ENCODE measurements at places on chromosomes 13 and 19.
A peak's percentile ranks its signal among the peaks of the same experiment; 100 is the strongest.

DNA sequence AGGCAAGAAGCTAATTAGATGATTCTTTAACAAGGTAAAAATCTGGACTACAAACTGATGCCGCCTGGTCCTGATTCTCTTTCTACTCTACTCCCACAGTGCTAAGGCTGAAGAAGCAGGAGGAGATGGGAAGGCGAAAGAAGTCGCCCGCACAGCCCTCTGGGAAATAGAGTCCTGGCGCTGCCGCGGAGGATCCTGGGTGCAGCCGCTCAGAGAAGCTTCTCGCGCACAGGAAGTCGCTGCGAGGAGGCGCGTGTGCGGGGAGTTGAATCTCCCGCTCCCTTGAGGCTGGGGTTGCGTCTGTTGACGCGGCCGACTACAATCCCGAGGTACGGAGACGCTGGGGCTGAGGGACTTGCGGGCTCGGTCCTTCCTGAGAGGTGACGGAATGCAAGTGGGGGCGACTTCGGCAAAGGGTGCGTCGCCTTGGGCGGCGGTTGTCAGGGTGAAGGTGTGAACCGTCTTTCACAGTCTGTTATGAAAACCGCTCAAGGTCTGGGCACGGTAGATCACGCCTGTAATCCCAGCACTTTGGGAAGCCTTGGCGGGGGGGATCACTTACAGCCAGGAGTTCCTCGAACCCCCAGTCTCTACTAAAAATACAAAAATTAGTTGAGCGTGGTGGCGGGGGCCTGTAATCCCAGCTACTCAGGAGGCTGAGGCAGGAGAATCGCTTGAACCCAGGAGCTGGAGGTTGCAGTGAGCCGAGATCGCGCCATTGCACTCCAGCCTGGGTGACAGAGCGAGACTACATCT, at the start of gene ZNF473:
TSS of gene ZNF473 (plus strand) at position 212 of the 756 bp plus-strand sequence. CDS start 5,078 bp downstream, outside the sequence.
- DNase-seq = peak; percentile 99

DNA sequence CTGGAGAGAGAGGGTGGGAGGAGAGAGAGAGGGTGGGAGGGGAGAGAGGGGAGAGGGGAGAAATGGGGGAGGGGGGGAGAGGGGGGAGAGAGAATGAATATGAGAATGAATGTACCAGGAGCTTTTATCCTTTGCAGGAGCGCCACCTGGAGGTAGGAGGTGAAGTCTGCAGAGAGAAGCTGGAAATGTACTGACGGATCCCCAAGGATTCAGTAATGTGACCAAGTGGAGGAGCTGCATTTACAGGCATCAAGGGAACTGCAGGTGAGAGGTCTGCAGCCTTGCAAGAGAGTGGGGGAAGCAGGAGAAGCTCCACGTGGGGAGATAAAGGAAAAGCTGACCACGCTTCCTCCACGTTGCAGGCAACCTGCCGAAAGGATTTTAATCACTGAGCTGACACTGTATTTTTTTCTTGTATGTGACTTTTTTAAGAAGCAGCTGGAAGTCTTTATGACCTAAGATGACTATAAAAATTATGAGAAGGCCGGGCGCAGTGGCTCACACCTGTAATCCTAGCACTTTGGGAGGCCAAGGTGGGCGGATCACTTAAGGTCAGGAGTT, 33.7 kb downstream of the VSTM1 start:
- peak; percentile 49 for DNase-seq

GRCh38 chr13:53137779-53138178, 109.2 kb downstream of the OLFM4 start:
- DNase-seq = no peak

GRCh38 chr19:18112989-18113478, 15.5 kb downstream of the MAST3 start:
- DNase-seq = peak; percentile 82

- DNase-seq = no peak
Observed at GRCh38 chr13:100545684-100546061, 42.9 kb downstream of the GGACT start.

- DNase-seq = no peak
Observed at GRCh38 chr19:56554272-56554869, 12.9 kb upstream of the ZNF470 start.

DNA sequence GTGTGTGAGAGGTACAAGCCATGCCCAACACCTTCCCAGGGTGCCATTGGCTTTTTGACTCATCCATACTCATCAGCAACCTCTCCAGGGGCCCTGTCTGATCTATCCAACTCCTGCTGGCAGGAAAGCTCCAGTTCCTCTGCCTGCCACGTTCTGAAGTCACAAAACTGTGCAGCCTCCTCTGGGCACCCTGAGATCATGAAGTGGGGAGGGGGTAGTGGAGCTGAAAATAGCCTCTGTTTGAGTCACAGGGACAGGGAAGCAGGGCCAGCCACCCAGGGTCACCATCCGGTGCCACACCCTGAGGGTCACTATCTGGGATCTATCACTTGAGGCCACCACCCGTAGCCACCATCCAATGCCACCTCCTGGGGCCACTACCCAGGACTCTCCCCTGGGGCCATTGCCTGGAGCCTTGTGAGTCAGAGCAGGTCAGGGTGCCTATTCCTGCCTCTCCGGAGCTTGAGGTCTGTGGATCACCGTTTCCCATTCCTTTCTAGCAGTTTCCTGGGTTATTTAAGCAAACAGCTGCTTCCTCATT, 172.1 kb downstream of the NUFIP1 start:
- no peak for DNase-seq

DNA sequence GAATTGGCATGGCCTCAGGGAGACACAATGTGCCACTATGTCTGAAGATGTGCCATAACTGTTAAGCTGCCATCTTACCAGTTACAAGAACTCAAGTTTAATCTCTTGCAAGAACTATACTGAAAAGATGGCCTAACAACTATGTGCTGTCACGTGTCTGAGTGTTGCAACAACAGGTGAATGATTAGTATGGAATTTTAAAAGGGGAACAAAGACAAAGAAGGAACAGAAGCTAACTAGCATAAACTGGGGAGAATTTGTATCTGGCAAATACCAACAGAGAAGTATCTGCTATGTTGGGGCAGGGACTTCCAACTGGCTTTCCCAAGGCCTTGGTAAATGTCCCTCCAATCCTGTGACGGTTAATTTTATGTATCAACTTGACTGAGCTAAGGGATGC, 11.5 kb upstream of the ACOD1 start:
- peak; percentile 61 for DNase-seq

GRCh38 chr13:41627425-41627824, 170.1 kb downstream of the RGCC start:
- DNase-seq = no peak

DNA sequence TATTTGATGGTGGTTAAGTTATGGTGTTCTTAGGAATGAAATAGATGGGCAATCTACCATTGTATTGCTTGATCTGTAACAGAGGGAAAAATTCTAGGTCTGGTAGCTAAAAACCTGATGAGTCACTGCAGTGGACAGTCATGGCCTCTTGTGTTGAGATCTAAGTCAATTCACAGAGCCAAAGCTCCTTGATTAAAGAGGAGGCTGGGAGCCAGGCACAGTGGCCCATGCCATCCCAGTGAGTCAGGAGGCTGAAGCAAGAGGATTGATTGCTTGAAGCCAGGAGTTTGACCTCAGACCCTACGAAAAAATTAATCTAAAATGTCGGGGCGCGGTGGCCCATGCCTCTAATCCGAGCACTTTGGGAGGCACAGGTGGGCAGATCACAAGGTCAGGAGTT, 67.1 kb upstream of the KPNA3 start:
- DNase-seq = no peak

GRCh38 chr13:31927219-31927653, 104.3 kb upstream of the FRY start:
- no peak for DNase-seq

GRCh38 chr13:98490866-98491265, 86.0 kb downstream of the STK24 start:
- no peak for DNase-seq

GRCh38 chr13:50449465-50449864, 394.0 kb downstream of the DLEU7 start:
- DNase-seq = no peak

DNA sequence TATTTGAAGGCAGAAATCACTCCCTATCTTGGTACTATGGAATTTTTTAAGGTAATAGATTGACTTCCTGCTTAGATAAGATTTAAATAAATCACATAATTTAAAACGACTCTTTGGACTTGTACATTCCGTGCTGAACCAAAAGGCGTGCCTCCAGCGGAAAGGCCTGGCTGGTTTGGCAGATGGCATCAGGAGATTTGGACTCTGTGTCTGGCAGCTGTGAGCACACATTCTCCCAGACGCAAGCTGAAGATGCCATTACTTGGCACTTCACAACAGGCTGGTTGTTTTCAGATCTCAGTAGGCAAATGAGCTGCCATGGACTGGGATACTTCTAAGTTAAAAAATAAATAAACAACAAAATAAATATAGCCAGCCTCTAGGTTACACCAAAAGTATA, 104.5 kb upstream of the SLC15A1 start:
- DNase-seq = no peak

DNA sequence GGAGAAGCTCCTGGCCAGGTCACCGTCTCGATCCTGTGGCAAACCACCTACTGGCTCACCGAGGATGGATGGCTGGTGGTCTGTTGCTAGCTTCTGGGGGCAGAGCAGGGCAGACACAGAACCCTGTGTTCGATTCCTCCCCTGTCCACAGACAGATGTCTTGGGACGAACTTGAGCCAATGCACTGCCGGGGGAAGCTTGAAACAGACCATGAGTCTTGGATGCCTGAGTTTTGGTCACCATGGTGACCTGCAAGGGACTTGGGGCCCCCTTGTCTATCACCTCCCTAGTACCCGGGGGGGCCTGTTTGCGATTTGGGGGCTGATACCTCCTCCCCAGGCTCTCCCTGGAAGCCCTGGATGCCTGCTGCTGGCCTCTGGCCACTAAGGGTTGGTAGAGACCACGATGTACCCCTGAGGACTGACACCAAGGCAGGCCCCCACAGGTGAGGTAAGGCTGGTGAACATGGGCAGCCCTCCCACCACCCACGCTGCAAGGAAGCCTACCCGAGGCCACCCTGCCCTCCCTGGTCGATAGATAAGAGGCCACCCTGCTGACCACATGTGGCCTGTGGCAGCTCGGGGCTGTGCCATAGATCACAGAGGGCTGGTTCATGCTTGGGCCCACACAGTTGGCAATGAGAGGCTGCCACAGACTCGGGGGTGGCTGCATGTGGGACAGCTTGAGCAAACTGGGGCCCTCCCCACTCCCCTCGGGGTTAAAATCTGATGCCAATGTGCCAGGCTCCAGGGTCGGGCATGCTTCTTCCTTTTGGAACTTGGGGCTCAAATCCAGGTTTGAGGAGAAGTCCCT, 10.7 kb downstream of the IQCN start:
- DNase-seq = no peak

DNA sequence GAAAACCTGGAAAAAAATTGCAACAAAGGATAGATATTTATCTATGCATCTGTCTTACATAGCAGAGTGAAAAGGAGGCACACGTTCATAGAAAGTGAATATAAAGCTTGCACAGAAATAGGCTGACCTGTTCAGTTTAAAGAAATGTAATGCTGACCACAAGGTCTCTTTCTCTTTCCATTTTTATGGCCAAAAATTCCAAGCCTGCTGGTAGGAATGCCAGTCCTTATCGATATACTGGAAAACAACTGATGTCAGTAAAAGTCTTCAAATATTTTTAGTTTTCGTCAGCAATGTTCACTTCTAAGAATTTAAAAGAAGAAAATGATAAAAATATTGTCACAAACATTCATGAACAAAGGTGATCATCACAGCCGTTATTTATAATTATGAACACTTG, 59.0 kb upstream of the MCF2L start:
- DNase-seq = no peak

GRCh38 chr19:21758296-21758695, 9.1 kb downstream of the ZNF100 start:
- DNase-seq = no peak

DNA sequence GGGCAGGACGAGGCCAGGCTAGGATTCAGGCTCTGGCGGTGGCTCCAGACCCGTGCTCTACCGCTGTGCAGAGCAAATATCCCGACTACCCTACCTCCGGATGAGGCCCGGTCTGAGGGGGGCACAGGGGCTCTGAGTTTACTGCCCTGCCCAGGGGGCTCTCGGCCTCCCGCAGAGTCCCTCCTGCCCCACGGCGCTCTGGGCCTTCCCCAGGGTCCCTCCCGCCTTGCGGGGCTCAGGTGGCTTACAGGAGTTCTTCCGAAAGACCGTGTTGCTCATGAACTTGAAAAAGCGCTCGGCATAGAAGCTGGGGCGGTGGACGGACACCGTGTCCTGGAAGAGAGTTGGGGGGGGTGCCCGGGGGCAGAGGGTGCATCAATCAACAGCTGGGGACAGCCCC, 19.1 kb upstream of the CACTIN start:
- DNase-seq = no peak

DNA sequence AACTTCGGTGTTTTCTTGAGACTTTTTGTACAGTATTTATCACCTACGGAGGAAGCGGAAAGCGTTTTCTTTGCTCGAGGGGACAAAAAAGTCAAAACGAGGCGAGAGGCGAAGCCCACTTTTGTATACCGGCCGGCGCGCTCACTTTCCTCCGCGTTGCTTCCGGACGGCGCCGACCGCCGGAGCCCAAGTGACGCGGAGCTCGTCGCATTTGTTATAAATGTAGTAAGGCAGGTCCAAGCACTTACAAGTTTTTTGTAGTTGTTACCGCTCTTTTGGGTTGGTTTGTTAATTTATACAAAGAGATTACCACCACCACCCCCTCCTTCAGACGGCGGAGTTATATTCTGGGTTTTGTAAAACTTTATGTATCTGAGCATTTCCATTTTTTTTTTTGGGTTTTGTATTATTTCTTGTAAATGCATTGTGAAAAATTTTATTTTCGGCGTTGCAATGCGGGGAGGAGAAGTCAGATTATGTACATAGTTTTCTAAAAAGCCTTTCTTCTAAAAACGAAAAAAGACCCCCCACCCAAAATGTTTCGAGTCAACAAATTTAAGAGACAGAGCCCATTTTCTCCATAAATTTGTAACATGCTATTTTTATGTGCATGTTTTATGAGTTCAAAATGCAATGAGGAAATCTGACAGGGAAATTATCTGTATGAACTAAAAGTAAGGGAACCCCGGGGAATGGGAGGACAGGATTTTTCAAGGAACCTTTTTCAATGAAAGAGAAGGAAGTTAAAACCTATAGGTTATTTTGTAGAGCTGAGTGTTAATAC, 2.3 kb downstream of the SOX1 start:
- DNase-seq = no peak

- DNase-seq = no peak
Observed at GRCh38 chr19:20385061-20385460, 180.5 kb downstream of the ZNF737 start.

DNA sequence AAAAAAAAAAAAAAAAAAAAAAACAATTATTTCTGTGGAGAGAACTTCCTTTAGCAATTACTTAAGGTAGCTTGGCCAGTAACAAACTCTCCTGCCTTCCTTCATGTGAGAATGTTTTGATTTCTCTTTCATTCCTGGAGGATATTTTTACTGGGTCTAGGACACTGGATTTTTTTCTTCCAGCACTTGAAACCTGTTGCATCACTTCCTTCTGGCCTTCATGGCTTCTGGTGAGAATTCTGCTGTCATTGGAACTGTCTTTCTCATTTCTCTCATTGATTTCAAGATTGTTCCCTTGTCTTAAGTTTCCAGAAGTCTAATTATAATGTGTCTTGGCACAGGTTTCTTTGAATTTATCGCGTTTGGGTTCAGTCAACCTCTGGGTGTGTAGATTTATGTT, 19.3 kb upstream of the RAB20 start:
- DNase-seq = peak; percentile 57
